Activated CD4-positive, alpha-beta T cell treated with anti-CD3 and anti-CD28 coated beads for 48 hours (primary cell): ENCODE measurements at places on chromosomes 3 and 15.

DNA sequence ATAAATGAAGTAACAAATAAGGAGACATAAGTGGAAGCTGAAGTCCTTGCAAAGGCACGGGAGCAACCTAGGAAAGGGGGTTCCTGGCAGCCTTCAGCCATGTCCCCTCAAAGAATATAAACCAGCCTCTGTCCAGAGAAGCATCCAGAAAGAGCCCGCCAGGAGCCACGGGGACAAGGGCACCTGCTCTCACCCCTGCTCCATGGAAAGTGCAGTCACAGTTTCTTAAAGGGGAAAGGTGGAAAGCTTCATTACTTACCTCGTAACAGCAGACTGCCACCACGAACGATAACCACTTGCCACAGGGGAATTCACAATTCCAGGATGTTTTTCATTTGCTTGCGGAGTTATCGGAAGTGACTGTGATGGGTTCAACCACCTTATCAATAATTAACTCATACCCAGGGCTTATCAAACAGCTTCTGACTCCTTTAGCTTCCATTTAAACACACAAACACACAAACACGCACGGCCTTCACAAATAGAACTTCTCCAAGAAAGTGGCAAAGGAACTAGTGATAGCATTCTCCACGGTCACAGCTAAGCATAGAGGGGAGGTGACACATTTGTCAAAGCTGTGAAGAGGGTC, 134.2 kb upstream of the IGF1R start:
- DNase-seq = no peak

DNA sequence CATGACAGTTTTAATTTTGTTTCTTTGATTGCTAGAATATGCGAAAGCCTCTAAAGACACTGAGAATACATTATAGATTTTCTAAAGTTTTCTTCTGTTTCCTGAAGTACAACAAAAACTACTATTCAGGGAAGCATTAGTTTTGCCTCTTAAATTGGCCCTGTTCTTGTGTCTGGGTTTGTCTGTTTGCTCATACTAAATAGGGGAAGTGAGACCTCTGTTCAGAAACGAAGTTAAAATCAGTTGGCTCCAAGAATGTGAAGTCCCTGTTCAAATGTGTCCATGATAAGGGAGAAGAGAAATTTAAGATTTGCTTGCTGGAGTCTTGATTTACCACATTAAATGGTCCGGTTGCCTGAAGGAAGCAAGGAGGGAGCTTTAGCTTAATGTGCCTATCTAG, 327.3 kb upstream of the GBE1 start:
- no peak for DNase-seq

DNA sequence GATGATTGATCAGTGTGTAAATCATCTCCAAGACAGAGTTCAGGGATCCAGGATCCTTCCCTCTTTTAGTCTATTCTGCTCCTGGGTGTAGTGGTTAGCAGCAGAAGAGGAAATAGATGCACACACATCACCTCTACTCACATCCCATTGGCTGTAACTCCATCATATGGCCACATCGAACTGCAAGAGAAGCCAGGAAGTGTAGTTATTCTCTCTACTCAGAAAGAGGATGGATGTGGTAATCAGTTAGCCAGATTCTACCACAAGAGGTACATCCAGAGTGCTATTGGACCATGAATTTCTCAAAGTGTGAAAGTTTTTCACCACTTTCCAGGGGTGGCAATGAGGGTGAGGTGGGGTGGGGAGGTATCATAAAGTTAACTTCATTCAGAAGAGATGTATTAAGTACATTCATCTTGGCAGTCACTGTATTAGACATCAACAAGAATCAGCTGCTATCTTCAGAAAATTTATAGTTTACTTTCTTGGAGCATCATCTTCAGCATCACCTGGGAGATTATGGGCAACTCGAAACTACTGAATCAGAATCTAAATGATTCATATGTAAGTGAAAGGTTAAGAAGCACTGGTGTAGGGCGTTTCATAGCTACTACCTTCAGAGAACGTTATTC, 60.6 kb upstream of the GAP43 start:
- no peak for DNase-seq

DNA sequence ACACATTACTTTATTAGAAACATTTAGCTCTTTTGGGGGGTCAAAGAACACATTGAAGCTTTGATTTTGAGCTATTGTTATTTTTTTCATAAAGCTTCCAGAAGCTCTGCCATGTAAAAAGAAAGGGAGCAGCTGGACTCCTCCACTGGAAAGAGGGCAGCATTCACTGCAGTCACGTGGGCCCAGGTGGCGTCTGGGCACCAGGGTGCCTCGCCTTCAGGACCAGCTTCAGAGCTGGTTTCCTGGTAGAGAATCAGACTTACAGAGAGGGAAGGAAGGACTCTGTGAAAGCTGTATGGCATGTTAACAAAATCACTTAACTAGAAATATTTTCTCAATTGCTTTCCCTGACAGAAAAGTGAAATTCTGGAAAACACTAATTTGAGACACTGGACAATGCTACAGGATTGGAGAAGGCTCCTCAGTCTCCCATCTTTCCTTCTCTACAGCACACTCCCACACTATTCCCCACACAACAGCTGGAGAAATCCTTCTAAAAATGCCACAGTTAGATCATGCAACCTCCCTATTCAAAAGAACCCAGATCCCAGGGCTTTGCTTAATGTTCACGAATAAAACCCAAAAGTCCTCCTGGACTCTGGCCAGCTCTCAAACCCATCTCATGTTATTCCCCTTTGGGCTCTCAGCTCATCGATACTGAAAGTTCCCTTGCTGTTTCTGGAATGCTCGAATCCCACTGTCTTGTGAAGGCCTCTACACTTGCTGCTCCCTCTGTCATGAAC, 83.2 kb downstream of the NFKBIZ start:
- DNase-seq = no peak

DNA sequence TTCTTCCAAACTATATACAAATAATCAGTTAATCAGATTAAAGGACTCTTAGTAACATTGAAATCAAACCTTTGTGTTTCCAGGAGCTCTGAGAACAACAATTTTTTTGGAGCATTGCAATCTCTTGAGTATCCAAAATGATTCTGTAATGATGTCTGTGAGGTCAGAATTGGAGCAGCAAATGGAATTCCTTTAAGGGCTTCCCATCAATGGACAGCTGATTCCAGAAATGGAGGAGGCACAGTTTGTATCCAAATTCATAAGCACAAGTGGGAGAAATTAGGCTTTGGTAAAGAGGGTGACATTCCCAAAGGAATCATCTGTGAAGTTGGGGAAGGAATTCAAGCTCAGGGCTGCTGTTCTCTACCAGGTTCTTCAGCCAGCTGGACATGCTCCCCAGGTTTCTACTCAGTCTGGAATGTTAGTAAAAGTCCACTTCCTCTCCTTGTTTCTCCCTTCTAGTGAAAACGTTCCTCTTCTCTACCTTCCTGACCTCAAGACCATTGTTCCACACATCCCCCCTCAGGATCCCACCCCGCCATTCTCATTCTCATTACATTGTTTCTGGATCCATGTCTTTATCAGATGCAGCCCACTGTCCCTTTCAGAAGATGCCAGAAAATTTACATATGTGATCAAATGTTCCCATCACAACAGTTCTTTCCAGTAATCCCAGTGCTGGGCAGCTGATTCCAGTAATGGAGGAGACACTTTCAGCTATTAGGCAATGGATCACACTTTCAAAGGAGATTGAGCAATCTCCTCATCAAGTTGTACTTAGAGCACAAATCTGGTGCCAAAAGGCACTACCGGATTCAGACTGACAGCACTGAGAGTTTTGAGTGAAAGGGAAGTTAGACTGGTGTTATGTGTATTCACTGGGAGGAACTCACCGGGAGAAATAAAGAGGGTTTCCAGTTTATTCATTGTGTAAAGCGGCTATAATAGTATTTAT, 391.3 kb upstream of the TPRG1 start:
- DNase-seq = no peak

DNA sequence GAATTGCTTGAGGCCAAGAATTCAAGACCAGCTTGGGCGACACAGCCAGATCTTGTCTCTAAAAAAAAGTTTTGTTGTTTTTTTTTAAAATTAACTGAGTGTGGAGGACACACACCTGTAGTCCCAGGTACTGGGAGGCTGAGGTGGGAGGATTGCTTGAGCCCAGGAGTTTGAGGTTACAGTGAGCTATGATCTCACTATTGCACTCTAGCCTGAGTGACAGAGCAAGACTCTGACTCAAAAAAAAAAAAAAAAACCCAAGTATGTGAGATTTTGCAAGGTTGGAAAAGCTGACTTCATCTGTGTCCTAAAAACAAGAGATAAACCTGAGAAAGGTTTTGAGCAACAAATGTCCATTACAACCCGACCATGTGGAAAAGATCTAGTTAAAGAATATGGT, 5.4 kb upstream of the TOPBP1 start:
- no peak for DNase-seq

- DNase-seq = no peak
Observed at GRCh38 chr15:60017538-60018520, 13.7 kb downstream of the FOXB1 start.

DNA sequence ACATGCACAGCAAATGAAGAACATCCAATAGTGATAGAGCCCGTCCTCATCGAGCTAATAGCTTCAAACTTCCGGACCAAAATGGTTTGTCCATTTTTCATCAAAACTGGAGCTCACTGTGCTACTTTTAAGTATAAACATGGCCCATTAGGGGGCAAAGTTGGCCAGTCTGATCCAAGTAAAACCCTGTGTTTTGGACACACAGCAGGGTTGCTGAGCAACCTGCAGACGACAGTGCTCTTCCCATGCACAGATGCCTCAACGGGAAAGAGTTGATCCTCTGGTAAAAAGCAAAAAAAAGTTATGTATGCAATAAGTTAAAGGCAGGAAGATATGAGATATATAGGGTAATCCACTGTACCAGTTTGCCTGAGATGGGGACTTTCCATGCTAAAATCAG, 244.0 kb upstream of the THBS1 start:
- no peak for DNase-seq
